ENCODE measurements at places on chromosomes 13 and 19.

GRCh38 chr19:8657869-8658268 is 27.4 kb downstream of the NFILZ start:
- DNase-seq, result no peak

DNA sequence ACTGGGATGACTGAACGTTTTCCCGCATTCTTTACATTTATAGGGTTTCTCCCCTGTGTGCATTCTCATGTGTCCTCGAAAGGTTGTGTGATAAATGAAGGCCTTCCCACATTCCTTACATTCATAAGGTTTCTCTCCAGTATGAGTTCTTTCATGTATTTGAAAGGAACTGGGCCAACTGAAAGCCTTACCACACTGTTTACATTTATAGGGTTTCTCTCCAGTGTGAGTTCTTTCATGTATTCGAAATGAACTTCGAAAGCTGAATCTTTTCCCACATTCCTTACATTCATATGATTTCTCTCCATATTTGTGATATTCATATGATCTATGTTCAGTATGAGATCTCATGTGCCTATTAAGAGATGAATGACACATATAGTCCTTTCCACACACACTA is 19.4 kb downstream of the ZNF709 start:
- DNase-seq, result no peak

- DNase-seq, result no peak
These were observed 379.3 kb upstream of the SGCG start for GRCh38 chr13:22801402-22802003.

DNA sequence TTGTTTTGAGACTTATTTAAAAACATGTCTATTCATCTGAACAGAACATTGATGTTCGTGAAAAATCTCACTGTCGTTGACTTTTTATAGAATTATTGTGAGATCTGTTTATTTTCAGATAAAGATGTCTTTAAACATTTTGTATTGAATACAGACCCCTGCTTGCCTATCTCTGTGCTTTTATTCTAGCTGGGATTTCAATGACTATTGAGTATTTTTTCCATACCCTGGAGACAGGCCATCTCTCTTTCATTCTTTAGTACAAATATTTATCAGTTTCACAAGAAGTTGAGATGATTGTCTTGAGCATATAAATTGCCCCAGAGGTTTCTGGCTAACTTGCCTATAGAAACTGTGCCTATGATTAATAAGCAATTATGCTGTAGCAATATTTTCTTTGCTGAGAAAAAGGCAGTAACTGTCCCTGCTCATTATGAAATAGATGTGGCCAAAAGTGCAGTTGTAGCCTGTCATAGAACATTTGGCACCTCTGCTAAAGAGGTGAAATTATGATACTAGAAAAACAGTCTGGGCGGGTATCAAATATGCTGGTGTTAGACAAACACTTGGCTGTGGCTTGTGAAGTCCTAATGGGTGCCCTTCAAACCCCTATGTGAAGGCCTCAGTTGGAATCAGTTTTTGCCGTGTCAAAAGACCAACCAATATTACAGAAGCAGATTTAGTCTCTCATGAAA is 360.6 kb downstream of the HS6ST3 start:
- DNase-seq, result no peak

- no peak for DNase-seq
These were observed 170.9 kb downstream of the LACC1 start for GRCh38 chr13:44050450-44051063.

- peak; percentile 67 for DNase-seq
These were observed 9.9 kb downstream of the RANBP3 start for GRCh38 chr19:5967994-5968430.

DNA sequence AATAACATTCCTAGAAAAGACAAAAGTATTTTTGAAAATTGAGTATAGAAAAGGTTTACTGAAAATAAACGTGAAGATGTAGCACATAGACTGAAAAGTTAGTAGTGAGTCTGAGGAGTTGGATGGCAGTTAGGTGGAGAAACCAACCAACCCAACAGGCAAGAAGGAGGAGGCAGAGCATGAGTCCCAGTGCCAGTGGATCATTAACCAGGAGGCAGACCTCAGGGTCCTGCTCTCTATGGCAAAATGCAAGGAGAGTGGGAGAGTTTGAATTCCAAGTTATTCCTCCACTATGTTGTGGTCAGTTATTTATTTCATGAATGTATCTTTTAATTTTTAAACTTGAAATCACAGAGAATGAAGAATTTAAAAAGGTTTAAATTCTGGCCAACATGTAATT is 446.4 kb downstream of the GPC6 start:
- no peak for DNase-seq

GRCh38 chr19:28727480-28728159 is 485.3 kb downstream of the UQCRFS1 start:
- no peak for DNase-seq

- no peak for DNase-seq
These were observed 1.0 kb downstream of the PRKACA start for GRCh38 chr19:14116525-14116917.

DNA sequence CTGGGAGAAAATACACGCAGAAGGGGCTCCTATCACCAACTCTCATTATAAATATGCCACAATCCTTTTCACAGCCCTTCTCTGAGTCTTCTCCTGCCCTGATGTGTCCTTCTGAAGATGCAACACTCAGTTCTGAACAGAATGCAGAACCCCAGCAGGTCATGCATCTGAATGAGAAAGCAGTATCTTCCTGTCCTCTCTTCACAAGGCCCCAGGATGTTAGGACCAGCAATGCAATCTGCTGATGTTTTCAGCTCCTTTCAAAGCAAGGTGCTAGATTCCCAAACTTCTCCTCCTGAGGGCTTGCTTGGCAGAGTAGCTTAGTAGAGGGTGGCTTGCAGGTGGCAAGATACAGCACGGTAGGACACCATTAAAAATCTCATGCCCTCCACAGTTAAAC is 22.3 kb upstream of the DOCK9 start:
- DNase-seq, result no peak

DNA sequence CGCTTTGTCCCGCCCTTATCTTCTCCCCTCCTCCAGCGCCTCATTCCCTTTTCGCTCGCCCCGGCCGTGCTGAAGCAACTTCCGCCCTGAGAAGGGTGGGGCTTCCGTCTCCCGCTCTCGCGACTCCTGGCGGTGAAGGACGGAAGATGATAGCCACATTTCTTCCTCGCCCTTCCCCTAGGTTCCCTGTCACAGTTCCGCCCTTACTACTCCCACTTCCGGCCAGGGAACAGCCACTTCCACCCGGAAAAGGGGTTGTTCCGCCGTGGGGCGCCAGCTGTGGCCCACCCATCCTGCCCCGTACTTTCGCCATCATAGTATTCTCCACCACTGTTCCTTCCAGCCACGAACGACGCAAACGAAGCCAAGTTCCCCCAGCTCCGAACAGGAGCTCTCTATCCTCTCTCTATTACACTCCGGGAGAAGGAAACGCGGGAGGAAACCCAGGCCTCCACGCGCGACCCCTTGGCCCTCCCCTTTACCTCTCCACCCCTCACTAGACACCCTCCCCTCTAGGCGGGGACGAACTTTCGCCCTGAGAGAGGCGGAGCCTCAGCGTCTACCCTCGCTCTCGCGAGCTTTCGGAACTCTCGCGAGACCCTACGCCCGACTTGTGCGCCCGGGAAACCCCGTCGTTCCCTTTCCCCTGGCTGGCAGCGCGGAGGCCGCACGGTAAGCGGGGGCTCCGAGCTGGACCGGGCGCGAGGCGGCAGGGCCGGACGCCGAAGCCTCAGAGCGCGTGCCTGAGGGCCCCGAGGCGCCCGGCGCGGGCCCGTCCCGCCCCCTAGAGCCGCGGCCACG is at the start of gene RPS19:
RPS19 (plus strand) TSS at position 638 of the 801 bp plus-strand sequence. CDS start 520 bp downstream, outside the sequence.
- peak; percentile 85 for DNase-seq

DNA sequence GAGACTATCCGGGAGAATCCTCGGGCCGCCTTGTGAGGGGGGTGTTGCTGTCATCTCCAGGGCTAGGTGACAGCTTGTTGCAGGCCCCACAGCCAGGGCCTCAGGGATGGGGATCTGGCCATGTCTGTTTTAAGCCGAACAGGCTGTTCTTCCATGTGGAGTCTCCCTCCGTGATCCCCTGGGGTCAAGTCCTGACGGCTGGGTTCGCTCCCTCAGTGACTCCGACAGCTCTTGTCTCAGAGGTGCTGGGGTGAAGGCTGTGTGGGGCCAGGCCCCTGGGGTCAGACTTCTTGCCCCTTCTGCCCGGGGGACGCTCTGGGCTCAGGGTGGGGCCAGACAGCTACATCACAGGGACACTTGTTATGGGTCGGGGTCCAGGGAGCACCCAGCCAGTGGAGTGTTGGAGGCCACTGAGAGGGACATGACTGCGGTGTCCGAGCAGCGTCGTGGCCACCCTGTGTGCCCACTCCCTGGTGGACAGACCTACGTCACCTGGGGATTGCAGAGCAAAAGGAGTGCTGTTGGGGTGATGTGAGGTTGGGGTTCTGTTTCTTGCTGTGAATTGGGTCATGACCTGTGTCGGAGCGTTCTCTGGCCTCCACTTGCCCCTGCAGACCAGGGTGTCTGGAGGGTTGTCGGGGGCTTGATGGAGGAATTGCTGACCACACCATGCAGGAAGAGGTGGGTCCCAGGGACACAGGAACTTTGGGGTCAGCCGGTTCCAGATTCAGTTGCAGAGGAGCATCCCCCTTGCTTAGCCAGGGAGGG is 21.5 kb downstream of the EPN1 start:
- DNase-seq, result no peak

GRCh38 chr13:63337921-63338320 is 1922.3 kb upstream of the PCDH20 start:
- no peak for DNase-seq

DNA sequence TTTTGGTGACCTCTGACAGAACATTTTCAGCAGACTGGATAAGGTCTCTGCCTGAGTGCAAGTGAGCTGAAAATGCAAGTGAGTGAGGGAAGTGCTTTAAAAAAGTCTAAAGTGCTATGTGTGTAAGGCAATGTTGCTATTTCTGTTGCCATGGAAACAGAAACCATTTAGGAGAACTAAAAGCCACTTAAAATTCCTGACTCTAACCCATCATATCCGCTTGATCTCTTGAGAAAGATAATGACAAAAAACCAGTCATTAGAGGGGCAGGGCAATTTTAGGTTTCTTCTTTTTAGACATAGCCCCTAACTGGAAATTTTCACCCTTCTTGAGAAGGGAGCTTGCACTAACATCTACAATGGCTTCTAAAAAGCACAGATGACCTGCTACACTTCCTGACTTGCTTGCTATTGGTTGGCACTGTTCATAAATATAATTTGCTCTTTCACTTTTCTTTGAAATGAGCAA is at the start of gene CYSLTR2:
CYSLTR2 (plus strand) TSS at position 458 of the 468 bp plus-strand sequence. CDS start 52,889 bp downstream, outside the sequence.
- DNase-seq, result no peak

DNA sequence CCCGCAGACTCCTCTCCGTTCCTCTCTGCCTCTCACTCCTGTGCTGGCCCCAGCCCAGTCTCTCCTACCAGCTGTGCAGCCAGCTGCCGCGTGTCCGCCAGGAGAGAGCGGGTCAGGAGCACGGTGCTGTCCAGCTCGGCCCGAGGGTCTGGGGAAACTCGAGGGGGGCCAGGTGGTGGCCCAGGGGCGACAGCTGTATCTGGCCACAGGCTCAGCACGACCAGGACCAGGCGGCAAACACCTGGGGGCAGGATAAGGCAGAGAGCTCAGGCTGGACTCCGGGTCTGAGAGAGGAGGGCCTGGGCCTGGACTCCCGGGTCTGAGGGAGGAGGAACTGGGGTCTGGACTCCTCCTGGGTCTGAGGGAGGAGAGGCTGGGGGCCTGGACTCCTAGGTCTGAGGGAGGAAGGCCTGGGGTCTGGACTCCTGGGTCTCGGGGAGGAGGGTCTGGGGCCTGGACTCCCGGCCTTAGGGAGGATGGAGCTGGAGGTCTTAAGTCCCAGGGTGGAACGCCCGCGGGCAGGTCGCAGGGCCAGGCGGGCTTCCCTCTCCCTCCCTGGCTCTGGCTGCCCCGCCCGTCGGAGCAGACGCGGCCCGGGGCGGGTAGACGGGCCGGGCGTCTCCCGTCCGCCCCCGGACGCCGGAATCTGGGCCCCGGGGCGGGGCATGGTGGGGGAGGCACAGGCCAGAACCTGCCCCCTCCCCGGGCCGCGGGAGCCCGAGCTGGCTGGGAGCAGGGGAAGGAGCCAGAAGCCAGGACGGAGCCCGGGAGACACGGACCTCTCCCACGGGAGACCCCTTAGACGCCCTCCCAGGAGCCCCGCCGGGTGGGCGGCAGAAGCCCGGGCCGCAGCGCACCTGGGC is 1.3 kb downstream of the IL11 start:
- no peak for DNase-seq

DNA sequence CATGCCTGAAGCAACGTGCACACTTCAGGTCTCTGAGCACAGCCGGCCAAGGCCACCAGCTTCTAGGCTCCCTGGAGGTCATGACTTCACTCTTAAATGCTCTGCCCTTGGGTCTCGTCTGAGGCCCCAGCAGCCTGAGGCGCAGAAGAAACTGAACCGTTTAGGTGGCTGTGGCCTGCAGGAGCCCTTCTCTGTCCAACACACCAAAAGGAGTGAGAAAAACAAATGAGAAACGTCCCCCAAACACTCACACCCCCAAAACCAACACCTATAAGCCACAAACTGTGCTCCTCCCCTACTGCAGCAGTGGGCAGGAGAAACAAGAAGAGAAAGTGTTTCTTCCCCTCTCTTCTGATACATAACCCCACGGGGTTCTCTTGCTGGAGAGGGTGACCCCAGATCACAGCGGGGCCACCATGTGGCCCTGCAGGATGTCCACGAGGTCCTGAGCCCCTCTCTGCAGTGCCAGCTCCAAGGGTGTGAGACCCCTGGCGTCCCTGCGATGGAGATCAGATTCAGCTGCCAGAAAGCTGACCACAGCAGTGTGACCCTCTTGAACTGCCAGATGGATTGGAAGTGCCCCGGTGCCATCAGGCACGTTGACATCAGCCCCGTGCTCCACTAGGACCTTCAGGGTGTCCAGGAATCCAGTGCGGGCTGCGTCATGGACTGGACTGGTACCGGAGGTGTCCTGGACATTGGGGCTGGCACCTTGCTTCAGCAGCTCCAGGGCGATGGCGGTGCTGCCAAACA is 1.0 kb upstream of the KRI1 start:
- DNase-seq, result peak; percentile 58

DNA sequence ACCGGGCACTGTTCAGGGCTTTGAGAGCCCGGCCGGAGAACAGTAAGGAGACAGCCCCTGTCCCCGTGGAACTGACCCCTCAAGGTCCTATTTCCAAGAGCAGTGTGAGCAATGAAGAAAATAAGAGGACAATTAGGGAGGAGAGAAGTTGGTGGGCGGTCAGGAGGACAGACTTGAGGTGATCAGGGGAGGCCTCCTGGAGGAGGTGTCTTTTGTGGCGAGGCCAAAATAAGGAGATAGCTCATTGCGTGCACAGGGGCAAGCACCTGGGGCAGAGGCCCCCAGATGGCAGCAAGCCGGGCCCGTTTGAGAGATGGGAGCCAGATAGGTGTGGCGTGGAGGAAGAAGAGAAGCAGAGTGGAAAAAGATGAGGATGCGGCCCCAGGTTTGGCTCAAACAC is 2.8 kb upstream of the LRRC4B start:
- no peak for DNase-seq

DNA sequence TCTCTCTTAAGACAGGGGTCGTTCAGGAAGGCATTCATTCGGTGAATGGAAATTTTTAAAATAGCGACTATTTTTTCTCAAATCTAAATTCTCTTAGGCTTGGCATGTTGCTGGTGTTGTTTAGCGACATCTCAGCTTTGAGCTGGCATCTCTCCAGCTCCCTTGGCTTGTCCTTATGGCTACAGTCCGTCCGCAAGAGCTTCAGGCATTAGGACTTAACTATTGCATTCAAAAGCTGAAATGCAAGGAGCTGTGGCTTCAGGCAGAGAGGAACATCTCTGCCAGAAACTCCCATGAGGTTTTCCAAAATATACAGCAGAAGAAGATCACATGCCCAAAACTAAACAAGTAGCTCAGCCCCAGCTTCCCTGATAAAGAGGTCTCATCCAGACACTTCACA is 578.5 kb downstream of the EFNB2 start:
- no peak for DNase-seq
